T47D (cell line): ENCODE measurements at places on chromosomes 12 and 14.

- no peak for DNase-seq
Measured at GRCh38 chr12:39490500-39491282, 47.8 kb upstream of the KIF21A start.

GRCh38 chr12:121765573-121765972 lies 27.9 kb downstream of the RHOF start:
- no peak for DNase-seq

GRCh38 chr14:92603309-92604242 lies 90.0 kb downstream of the RIN3 start:
- peak; percentile 72 for DNase-seq

DNA sequence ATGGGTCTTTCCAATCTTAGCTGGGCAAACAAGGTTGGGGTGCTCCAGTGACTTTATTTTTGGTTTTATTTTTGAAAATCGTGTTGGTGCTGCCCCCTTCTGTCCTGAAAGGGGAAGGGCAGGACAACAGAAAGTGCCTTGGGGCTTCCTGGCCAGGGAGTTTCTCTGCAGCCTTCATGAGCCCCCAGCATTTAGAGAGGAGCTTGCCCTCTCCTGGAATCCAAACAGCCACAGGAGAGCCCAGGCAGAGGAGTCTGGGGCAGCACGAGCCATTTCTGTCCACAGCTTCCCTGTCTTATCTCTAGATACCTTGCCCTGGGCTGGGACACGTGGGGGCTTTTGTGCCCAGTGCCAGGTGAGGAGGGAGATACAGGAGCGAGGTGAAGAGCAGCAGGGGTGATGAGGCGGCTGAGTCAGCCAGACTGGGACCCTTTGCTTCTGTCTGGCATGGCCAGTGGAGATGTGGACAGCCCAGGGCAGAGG lies 4.4 kb upstream of the C1RL start:
- no peak for DNase-seq

DNA sequence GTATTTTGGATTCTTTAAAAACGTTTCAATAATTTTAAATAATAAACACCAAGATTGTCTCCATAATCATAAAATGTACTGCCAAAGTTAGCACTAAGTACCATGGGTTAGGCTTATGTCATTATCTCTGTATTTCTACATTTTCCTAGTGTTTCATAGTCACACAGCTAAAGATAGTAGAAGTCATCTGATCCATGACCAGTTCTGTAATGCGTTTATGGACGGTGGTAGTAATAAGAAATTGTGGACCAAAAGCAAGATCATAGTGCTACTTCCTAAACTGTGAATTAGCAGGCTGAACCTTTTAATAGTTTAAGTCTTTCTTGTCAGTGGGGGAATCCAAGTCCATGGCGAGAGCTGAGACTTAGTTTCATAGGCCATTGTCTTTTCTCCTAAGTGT lies 142.1 kb downstream of the AKAP6 start:
- DNase-seq, result no peak

- DNase-seq, result no peak
Measured at GRCh38 chr14:59177262-59177661, 11.2 kb upstream of the DAAM1 start.

DNA sequence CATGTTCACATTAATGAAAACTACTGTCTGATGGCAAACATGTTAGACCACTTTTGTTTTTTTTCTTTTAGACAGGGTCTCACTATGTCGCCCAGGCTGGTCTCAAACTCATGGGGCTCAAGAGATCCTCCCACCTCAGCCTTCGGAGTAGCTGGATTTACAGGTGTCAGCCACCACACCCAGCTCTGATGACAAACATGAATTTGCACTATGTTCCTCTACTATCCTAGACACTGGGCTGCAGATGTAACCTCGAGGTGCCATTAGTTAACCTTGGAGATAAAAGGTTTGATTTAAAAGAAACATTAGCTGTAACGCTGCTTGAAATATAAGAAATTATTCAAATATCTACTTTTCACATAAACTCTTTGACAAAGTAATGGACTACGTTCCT lies 8.1 kb downstream of the VPS37B start:
- no peak for DNase-seq

- DNase-seq, result no peak
Measured at GRCh38 chr14:75783602-75784313, 122.7 kb downstream of the TTLL5 start.

- no peak for DNase-seq
Measured at GRCh38 chr12:46562625-46563225, 190.2 kb upstream of the SLC38A2 start.

GRCh38 chr12:3732901-3733300 lies 20.0 kb downstream of the CRACR2A start:
- no peak for DNase-seq

GRCh38 chr14:24145690-24146452 lies 539 bp downstream of the PSME2 start:
- no peak for DNase-seq

DNA sequence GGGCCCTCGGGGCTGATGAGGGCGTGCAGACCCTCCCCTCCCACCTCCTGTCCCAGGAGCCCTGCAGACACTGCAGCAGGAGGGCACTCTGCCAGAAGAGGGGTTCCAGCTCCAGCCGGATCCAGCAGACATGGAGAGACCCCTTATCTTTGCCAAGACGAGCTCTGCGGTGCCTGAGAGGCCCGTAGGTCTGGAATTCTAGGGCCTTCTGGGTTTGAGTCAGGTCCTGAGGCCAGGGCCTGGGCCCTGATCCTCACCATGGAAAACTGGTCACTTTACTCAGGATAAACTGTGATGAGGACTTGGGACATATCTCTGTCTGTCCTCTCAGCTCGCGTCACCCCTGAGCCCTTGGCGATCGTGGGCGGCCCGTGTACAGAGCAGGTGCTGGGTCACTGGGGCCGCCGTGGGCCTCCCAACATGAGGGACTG lies 13.8 kb downstream of the MEG3 start:
- DNase-seq, result no peak

DNA sequence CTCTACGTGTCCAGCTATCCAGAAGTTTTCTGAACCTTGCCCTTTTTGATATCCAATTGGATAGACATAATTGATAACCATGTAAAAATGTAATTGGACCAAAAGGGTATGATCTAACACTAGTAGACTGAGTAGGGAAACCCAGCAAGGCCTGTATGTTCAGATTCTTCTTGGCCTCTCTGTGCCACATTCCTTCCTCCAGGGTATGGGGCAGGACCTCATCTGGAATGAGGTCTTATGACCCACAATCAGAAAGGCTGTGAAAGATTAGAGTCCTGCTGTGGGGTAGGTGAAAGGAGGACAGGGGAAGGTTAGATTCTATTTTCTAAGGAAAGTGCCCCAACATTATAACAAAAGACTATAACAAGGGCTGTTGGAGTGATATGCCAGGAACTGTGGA lies 51.3 kb upstream of the A2ML1 start:
- DNase-seq, result peak; percentile 6

DNA sequence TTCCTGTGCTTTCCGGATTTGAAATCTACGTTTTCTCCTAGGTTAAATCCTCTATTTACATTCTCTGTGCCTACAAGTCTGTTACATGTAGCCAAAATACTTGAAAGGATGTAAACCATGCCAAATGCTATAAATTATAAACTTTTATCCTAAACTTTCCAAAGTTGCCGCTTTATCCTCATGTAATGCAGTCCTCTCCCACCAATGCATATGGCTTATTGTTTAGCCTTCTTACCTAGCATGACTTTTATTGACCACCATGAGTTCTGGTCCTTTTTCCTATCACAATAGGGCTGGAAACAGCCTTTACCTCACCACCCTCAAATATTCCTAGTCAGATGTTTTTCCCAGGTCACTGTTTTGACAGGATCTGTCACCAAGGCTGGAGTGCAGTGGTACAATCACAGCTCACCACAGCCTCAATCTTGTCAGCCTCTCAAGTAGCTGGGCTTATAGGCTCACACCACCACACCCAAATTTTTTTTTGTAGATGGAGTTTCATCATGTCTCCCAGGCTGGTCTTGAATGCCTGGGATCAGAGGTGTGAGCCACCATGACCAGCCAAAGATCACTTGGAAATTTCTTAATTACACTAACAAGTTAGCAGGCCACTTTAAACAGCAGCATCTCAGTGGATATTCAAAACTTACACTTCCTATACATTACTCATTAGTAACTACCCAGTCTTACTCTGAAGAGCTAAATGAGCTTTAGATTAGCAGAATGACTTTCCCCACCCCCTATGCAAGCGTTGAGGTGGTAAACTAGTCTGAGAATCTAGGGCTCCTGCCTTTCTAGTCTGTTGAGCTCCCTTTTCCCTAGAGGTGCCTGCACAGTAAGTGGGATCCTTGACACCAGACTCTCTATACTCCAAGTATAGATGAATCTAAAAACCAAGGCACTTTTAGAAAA lies 4.1 kb downstream of the TUBA1B start:
- no peak for DNase-seq

- DNase-seq, result no peak
Measured at GRCh38 chr14:35085441-35085840, 36.3 kb downstream of the PPP2R3C start.

DNA sequence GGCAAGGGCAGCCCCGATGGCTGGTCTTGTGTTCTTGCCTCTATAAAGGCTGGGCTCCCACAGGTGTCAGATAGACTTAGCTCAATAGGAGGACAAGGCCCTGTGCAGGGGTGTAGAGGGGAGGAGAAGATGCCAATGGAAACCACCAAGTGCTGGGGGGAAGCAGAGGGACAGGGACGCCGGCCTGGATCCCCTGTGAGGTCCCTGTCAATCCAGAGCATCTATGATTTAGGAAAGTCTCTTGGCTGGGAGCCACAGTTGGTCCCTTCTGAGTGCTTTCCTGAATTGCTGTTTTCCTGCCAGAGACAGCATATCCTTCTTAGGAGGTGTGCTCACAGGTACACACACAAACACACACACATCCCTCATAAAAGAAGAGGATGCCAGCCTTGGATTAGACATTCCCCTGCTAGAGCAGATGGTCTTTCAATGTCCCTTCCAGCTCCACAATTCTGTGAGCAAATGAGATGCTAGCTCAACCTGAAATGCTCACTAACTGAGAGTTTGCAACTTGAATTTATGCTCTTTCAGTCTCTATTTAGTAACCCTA lies 62.7 kb downstream of the TTC7B start:
- no peak for DNase-seq

GRCh38 chr14:59632381-59632780 lies 55.8 kb upstream of the CCDC175 start:
- peak; percentile 50 for DNase-seq

DNA sequence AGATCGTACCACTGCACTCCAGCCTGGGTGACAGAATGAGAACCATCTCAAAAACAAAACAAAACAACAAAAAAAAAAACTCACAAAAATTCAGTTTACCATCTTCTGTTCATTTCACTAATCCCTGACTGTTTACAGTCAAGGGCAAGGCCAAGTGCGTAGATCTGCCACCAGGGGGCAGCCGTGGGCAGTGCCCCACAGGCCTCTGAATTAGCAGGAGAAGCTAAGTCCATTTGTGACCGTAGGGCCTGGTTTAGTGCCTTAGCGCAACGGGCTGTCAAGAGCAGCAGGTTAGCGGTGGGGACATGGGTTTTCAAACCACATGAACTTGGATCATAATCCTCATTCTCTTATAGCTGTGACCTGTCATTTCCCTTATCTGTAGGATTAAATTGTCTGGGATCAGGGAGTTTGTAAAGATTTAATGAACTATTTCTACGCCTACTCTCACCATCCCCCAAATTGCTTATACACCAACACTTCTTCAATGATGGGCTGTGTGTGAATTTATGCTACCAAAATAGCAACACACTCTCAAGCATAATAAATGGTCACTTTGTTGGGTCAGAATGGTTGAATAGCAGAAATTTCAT lies 49.0 kb downstream of the KCTD10 start:
- peak; percentile 60 for DNase-seq

DNA sequence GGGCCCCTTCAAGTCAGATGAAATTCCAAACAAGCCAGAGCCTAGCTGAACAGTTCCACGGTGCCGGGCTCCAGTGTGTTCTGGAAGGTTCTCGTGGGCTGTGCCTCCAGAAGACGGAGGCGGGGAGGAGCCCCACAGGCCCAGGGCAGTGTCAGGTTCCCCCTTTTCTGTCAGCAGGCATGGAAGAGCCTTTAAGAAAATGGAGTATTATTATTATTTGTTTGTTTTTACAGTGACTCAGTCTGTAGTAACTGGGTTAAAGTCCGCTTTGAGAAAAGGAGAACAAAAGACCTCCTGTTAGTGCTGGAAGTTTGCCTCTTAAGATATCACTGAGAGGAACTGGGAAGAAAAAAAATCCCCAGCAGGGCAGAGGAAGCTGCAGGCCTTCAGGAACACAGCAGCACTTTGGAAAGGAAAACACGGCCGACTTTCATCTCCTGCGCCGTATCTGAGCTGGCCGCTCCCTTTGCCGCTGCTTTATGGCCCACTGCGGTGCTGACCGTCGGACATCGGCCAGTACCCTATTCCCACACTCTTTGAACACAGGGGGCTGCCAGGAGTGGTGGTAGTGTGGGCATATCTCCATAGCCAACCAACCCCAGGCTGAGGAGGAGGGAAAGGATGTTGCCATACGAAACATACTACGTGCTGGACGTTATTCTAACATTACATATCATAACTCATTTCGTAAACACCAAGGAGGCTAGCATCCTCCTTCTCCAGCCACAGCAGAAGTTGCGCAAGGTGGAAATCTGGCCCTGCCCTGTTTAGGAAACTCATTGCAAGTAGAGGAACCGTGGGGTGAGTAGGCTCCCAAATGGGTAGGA lies 194.0 kb downstream of the ZFP36L1 start:
- peak; percentile 62 for DNase-seq

- DNase-seq, result no peak
Measured at GRCh38 chr12:117046011-117046369, 53.2 kb downstream of the TESC start.

GRCh38 chr12:62466018-62466593 lies 520 bp upstream of the MON2 start:
- peak; percentile 70 for DNase-seq

GRCh38 chr14:65412856-65413738 lies 567 bp downstream of the FUT8 start:
- DNase-seq, result peak; percentile 46

DNA sequence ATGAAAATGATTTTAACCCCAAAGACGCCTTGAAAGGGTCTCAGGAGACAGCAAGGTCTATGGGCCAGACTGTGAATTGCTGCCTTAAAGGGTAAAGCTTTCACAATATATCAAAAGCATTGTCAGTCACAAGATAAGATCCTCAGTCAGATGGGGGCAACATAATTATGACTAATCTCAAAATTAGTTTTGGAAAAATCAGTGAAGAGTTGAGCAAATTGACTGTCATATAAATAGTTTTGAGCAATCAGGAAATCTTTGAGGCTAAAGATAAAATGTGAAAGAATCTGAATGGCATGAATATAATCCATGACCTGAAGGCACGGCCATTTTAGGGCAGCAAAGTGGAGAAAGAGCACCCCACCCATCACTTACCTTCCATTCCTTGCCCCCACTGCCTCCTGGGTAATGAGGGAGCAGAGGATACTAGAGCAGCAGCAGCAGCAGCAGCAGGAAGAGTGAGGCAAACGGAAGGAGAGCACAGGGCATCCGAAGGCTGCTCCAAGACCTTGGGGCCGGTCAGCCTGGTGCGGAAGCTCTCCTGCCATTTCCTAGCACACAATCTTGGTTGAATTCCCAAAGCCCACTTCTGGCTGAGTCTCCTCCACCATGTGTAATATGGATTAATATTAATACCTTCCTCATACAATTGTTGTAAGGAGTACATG lies 7.0 kb downstream of the STON2 start:
- DNase-seq, result no peak
